EL (cell line): ENCODE measurements at places on chromosomes 11 and 22.

GRCh38 chr22:45656577-45656976 lies 15.1 kb upstream of the ATXN10 start:
- no peak for DNase-seq

DNA sequence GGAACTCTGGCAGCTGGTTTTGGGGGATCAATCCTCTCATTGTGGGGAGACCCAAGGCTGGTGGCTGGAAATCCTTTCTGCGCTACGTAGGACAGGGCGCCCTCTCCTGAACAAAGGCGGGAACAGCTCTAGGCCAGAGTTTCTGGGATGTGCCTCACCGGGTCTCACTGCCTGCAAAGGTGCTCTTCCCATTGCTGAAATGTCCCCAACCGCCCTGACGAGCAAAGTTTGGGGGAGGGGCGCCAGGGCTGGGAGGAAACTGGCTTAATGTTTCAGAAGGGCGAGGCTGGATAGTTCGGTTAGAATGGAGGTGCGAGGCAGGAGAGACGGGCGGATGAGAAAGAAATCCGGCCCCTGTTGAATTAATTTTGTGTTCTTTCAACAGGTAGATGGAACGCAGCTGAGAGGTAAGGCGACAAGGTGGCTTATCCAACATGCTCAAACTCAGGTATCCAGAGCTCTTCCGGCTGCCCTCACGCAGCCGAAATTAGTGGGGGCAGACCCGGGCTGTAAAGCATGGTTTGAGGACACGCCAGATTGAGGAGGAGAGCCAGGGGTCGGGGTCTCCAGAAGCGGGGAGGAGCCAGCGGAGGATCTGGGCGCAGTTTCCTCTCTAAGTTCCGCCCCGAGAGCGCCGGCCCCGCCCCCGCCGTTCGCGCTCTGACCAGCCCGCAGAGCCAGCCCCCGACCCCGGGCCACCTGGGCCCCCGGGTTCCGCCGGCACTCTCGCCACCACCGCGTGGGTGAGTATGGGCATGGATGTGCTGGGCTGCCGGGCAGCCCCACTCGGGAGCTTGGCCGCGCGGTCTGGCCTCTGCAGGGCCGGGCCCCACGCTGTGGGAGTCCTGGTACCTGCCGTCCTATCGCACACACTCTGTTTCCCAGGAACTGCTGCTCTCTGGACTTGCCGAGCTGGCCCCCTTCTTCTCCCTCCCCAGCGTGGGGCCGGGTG lies at the start of gene PGAP2:
PGAP2 (plus strand) TSS at position 652 of the 952 bp plus-strand sequence. CDS start 2,700 bp downstream, outside the sequence.
- peak; percentile 60 for DNase-seq

DNA sequence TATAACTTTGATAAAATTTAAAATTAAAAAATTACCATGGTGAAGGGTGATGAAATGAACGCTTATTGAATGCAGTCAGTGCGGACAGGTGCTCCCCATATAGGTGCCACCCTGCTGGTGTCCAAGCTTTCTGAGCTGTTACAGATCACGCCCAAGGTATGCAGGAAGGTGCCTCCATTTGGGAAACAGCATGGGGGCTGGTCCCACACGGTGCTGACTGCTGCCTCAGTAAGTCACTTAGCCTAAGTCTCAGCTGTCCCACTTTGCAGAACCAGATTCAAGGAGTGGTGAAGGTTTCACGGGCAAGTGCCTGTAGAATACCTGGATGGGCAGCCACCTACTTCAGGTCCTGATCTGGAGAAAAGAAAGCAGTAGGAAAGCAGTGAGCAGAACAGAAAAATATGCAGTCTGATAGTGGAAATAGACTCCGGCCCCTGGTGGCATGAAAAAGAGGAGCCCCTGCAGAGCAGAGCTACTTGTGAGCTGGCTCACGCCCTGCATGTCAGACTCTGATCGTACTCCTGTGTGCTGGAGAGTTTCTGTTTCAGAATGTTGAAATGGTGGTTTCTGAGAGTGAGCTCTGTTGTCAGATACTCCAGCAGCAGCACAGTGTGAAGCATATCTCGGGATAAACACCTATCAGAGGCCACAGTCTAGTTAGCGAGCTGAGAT lies 33.2 kb downstream of the ADORA2A start:
- no peak for DNase-seq

- peak; percentile 27 for DNase-seq
These were observed 100.8 kb downstream of the TRAF6 start for GRCh38 chr11:36409152-36409816.

DNA sequence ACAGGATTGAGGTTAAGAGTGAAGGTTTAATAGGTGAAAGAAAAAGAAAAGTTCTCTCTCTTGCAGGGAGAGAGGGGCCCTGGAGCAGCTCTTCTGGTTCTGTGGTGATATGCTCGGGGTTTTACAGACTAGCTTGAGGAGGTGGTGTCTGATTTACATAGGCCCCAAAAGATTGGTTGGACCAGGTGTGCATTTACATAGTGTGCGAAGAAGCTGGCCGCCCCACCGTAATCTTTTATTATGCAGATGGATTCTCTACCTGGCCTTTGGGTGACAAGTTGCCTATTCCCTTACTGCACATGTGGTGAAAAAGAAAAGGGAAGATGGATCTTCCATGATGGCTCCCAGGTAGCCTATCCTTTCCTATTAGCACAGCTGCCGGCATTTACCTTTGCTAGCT lies 219.9 kb upstream of the GRIA4 start:
- DNase-seq, result no peak

DNA sequence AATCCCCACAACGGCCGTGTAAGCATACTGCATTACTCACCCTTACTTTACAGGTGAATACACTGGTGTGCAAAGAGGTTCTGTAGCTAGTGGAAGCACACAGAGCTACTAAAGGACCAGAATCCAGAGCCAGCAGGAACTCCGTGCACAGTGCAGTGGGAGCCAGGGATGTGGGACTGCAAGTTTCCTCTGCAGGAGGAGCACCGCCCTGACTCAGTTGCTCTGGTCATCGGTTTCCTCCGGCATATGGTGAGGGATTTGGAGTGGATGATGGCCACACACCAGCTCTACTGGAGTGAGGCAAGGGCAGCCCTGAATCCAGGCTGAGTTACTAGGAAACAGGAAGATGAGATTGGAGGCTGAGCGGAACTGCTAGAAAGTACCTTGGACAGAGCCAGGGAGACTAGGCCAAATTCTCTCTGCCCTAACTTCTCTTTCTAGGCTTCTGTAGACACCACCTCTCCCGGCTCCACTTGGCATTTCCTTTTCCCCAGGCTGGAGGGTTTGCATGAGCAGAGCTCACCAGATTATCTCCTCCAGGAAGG lies 18.2 kb upstream of the C22orf42 start:
- no peak for DNase-seq
